ENCODE measurements at places on chromosomes 16 and 17.

DNA sequence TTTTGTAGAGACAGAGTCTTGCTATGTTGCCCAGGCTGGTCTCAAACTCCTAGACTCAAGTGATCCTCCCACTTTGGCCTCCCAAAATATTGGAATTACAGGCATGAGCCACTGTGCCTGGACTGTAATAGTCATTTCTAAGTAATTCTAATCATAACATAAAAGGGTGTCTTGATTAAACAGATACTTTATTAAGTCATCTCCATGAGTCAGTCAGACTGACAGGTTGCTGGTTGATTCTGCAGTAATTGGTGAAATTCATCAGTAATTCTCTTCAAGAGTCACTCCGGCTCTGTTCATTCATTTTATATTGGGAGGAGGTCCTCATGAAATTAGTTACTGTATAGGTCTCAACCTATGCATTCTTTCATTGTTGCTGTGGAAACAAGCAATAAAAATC, 85.6 kb downstream of the SPECC1 start:
- DNase-seq, result no peak

- DNase-seq, result no peak
Observed at GRCh38 chr17:37388266-37388665, 12.5 kb downstream of the C17orf78 start.

GRCh38 chr17:30819971-30820705, 4.4 kb downstream of the CRLF3 start:
- DNase-seq, result no peak

DNA sequence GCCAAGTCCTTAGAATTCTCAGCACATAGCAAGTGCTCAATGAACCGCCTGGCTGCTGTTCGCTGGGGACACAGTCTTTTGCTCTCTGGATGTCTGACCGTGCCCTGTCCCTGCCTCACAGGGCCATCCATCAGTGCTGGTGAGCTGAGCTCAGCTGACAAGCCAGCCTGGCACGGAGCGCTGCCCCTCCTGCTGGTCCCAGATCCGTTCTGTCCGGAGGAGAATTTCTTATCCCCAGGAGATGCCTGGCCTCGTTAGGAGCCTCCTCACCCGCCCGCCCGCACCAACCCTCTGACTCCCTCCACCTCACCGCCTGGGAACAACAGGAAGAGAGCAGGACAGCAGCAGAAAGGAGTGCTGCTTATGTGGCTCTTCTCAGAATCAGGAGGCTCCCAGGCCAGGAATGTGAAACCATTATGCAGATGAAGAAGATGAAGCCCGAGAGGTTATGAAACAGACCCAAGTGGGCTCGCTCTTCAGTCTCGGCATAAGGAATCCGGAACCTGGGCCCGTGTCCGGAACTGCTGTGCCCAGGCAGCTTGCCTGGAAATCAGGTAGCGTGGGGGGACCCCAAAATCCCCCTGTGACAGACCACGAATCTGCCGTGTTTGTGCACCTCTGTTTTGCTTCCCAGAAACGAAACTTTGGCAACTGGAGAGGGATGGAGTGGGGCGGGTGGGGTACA, 28.8 kb upstream of the RMI2 start:
- DNase-seq, result no peak

DNA sequence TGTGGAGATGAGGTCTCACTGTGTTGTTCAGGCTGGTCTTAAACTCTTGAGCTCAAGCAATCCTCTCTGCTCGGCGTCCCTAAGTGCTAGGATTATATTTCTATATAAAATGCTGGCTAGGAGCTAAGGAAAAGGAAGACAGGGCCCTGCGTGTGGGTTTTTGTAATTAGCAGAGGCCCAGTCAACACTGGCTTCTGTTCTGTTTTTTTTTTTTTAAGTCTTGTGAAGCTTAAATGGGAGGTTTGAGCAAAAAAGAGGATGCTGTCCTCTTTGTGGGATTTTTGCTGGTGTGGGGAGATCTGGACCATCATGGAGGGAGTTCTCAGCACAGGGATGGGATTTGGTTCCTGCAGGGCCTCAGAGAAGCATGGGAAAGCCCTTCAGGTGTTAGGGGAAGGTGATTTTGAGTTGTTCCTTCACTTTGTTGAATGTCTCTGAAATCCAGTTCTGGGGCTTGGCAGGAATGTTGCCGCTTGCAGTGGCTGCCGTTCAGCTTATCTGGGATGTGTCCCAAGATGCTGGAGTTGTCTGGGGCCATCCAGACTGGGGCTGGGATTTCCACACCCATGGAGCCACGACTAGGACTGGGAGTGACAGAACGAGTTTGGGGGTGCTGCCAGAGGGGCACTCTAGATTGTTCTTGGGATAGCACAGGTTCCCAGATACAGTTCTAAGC, 4.2 kb downstream of the PYCARD start:
- DNase-seq, result no peak

DNA sequence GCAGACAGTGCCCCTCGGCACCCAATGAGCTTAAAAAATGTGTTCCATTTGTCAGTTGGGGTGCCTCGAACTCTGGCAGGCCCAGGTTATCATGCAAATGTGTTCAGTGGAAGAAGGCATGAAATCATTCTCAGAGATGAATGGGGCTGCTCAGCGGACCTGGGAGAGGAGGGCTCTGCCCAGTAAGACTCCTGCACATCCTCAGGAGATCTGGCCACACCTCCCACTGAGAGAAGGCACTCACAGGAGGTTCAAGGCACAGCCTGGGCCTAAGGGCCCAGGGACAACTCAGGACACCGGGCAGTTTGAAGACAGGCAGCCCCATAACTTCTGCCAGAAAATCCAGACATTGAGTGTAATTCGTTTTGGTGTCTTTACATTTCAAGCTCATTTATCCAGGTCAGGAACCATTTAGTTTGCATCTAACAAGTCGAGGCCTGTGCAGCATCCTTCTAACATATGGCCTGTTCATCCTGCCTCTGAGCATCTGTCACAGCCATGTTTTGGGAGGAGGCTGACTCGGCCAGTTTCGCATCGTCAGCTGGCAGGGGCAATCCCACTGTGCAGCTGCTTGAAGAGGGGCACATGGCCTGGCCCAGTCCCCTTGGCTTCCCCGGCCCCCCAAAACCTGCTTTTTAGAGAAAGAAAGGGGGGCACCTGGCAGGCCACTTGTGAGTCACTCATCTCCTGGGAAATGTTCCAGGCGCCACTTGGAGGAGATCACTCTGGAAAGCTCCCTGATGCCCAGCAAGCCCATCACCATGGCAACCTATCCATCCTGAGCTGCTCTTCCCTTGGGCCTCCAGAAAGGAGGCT, 31.2 kb upstream of the BCAR1 start:
- DNase-seq, result peak; percentile 20

- DNase-seq, result no peak
Observed at GRCh38 chr17:63268827-63269226, 177.3 kb downstream of the CYB561 start.

GRCh38 chr16:56916571-56917403, 15.2 kb upstream of the HERPUD1 start:
- DNase-seq, result no peak

GRCh38 chr16:59733321-59733720, 999.2 kb upstream of the GOT2 start:
- no peak for DNase-seq

GRCh38 chr16:9258423-9259051, 167.1 kb downstream of the HAPSTR1 start:
- DNase-seq, result peak; percentile 44

GRCh38 chr16:21704733-21705132, 41.0 kb downstream of the OTOA start:
- peak; percentile 7 for DNase-seq

- no peak for DNase-seq
Observed at GRCh38 chr17:80528536-80528935, 16.1 kb upstream of the RPTOR start.

DNA sequence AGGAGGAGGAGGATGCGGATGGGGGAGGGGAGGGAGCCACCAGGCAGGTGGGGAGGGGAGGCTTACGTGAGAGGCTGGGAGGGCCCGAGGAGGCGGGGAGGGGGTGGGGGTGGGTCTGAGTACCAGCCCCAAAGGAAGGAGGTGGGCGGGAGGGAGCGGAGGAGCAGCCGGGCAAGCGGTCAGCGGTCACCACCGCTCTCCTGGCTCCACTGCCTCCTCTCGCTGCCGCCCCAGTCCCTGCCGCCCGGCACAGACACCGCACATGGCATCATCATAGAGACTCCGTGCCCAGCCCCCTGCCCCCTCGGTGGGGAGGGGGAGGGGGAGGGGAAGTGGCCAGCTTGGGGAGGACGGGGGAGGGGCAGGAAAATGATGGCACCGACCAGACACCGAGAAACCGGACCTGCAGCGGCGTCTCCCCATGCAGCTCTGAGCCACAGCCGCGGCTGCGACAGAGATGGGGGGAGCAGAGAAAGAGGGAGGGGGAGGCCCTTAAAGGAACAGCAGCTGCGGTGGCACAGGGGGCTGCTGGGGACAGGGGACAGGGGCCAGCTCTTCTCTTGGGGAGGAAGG, at the start of gene TLCD3B:
Gene TLCD3B, minus strand, starts transcription at position 431 of the 573 bp plus-strand sequence. CDS start 744 bp downstream, outside the sequence.
- DNase-seq, result peak; percentile 29

GRCh38 chr17:38564869-38565268, 40.9 kb downstream of the SRCIN1 start:
- no peak for DNase-seq

DNA sequence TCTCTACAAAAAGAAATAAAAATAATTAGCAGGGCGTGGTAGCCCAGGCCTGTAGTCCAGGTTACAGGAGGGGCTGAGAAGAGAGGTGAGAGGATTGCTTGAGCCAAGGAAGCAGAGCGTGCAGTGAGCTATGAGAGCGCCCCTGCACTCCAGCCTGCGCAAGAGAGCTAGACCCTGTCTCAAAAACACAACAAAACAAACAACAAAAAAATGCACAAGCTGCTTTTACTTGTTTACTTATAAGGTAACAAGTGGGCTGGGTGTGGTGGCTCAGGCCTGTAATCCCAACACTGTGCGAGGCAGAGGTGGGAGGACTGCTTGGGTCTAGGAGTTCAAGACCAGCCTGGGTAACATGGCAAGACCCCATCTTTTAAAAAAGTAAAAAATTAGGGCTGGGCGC, 1.7 kb downstream of the CYTH1 start:
- no peak for DNase-seq

- no peak for DNase-seq
Observed at GRCh38 chr17:62822080-62822904, 14.2 kb upstream of the MARCHF10 start.

DNA sequence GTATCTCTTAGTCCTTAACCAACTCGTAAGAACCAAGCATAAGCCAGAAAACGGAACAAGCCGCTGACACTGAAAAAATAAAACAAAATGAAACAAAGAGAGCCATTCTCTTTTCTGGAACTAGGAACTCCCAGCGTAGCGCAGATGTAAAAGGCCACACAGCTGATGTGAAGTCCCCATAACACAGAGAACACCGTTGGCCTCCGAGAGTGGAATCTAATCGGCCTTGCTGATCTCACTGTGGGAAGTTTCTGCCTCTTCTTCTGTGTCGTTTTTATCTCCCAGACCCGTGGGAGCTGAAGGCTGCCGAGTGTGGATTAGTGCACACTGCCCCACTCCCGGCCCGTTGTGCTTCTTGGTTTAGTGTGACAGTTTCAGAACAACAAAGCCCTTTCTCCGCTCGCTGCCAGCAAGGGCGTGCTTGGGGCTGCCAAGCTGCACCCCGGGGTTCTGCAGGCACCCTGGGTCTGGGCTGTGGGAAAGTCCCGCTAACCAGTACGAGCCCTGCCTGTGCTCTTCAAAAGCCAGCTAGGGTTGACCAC, 21.7 kb downstream of the TTYH2 start:
- DNase-seq, result no peak

DNA sequence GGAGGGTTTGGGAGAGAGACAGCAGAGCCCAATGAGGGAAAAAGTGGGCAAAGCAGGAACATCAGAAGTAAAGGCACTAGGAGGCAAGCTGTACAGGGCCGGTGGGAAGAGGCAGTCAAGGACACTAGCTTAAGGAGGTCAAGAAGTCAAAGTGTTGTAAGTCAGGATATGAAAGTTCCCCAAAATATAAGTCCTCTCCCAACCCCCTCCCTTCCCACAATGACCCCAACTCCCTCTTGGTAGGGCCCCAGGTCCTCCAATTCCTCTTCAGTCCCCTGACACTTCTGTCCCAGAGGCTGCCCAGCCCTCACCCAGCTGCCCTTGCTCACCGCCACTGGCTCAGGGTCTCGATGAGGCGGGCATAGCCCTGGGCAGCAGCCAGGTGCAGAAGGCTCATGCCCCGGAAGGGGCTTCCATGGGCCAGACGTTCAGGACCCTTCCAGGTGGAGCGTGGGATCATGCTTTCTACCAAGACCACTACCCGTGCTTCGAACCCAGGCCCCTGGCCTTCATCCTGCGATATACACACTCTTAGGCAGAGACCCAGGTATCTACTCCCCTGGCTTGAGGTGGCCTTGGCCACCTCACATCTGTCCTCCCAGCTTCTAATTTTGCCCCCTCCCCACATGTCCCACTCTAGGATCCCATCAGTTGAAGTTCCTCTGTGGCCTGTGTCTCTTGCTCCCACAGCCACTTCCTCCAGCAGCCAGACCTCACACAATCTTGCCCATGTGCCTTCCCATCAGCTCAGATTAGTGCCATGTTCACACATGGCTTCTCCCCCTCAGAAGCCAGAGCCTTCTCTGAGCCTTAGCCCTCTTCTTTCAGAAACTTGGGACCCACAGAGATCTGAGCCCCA, 5.9 kb upstream of the SPAG7 start:
- no peak for DNase-seq

- peak; percentile 6 for DNase-seq
Observed at GRCh38 chr16:81216706-81217105, 21.8 kb upstream of the BCO1 start.

DNA sequence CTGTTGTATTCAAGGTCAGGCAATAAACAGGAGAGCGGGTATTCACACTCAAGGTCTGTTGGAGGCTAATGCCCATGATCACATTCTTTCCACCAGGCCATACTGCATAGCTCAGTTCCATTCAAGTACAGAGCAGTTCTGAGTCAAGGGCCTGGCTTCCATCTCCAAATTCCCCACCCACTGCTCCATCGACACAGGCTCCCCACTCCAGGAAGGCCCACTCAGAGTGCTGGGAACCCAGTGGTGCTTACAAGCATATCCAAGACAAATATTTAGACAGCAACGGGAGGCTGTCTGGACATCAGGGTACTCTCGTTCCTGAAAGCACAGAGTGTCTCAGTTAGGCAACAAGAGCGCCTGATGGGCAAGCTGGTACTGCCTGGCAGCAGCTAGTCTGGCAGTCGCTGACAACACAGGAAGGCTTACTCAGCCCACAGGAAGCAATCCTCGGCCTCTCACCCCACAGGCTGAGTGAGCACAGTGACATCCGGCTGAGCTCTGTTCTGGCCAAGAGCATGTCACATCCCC, 40.9 kb downstream of the RFFL start:
- peak; percentile 78 for DNase-seq

- DNase-seq, result no peak
Observed at GRCh38 chr17:57397402-57397801, 141.1 kb downstream of the MSI2 start.

GRCh38 chr16:86404678-86405077, 105.6 kb upstream of the FOXF1 start:
- DNase-seq, result no peak

GRCh38 chr17:60933739-60934138, 256.1 kb downstream of the BCAS3 start:
- DNase-seq, result no peak

- DNase-seq, result no peak
Observed at GRCh38 chr17:77798481-77798880, 160.0 kb upstream of the TNRC6C start.

- peak; percentile 38 for DNase-seq
Observed at GRCh38 chr16:46573008-46573833, 48.0 kb downstream of the SHCBP1 start.

GRCh38 chr17:58323366-58324055, 5.1 kb downstream of the TSPOAP1 start:
- DNase-seq, result no peak
